ENCODE measurements at places on chromosomes 12 and 14.

- DNase-seq = no peak
Measured at GRCh38 chr12:69639400-69640016, 28.8 kb upstream of the LRRC10 start.

DNA sequence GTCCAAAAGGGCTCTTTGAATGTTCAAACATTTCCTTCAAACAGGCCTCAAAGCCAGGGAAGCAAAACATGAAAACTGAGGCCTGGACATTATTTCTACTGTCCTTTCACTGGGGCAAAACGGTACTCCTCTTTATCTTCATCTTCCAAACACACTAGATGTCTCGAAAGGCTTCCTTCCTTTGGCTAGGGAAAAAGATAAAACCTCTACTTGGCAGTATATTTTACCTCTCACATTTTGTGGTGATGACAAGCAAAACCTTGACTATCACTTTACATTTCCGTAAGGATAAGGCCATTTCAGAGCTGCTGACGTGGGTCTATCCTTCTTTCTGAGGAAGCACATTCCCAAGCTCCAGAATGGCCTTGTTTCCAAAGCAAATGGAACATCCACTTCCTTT lies 9.9 kb downstream of the STAB2 start:
- no peak for DNase-seq

GRCh38 chr12:55972911-55973598 lies 823 bp upstream of the RAB5B start:
- no peak for DNase-seq

DNA sequence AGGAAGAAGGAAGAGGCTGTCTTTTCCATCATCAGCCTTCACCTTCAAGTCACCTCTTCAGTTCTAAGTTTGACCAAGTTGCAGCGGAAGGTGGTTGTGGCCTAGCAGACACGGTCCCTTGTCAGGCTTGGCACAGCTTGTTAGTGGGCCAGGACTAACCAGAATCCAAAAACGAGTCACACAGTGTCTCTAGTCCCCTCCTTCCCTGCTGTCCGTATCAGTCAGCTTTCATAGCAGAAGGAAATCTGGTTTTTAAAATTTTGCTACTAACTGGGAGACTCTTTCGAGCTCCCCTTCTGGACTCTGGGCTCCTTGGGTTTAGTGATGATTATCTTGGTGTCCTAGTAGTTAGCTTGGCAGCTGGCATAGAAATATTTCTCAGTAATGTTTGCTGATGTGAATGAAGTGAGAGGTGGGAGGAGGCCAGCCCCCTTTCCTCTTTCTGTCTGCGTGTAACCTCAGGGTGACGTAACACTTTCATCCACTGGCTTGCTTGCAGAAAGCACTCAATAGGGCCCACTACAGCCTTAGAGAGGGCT lies 3.8 kb downstream of the ETV6 start:
- no peak for DNase-seq

GRCh38 chr12:6383572-6384498 lies at the start of gene LTBR:
LTBR (plus strand) TSS chr12:6384162; CDS start chr12:6384359, 197 bp downstream.
- DNase-seq = no peak

- DNase-seq = peak; percentile 48
Measured at GRCh38 chr14:20305265-20306078, at the start of gene TTC5. TTC5 (minus strand) TSS chr14:20305951; CDS start chr14:20305937, 14 bp downstream.

DNA sequence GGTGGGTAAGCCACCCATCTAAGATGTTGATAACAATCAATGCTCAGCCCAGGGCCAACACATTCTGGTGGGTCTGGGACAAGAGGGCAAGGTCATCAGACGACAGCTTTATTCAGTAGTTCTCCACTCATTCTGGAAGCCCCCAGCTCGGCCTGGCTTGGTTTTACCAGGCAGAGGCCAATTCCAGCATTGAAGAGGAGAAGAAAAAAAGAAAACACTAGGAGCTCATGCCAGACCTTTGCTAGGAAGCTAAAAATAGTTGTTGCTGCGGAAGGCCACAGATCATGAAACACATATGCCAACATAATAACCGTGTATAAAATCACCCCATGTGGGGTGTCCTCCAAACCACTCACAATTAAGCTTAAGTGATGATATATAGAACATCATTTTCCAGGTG lies 44.4 kb downstream of the CCDC60 start:
- DNase-seq = no peak

DNA sequence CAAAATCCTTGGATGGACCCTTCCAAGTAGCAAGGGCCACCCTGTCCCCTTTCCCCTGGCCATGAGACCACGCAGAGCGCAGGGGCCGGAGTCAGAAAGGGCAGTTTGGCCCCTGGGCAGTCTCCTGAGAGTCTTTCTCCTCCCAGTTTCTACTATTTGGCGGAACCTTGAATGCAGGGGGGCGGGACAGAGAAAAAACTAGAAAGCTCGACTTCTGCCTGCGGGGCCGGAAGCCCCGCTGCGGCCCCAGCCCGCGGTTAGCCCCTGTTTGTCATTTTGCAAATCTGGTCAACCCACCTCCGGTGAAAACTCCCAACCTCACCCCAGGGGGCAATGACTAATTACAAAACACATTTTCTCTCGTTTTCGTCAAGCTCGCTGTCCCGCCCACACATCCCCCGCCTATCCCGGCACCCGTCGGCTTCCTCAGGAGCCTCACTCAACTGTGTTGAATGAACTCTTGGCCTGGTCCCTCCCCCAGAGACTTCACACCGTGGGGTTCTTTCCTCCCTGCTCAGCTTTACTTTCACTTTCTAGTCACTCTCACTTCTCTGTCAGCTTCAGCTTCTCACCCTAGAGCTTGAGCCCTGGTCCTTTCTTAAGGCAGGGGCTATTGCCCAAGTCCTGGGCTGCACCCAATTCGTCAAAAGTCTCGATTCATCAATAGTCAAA lies 66.7 kb downstream of the IRF2BPL start:
- no peak for DNase-seq

- DNase-seq = no peak
Measured at GRCh38 chr14:68797121-68797670, 4.3 kb upstream of the ZFP36L1 start.

Measured in NCI-H1417 treated with DMSO at 0.1 percent for 48 hours (cell line).